Kidney (tissue), 22 donors: ENCODE measurements at places on chromosomes 7 and 10.

DNA sequence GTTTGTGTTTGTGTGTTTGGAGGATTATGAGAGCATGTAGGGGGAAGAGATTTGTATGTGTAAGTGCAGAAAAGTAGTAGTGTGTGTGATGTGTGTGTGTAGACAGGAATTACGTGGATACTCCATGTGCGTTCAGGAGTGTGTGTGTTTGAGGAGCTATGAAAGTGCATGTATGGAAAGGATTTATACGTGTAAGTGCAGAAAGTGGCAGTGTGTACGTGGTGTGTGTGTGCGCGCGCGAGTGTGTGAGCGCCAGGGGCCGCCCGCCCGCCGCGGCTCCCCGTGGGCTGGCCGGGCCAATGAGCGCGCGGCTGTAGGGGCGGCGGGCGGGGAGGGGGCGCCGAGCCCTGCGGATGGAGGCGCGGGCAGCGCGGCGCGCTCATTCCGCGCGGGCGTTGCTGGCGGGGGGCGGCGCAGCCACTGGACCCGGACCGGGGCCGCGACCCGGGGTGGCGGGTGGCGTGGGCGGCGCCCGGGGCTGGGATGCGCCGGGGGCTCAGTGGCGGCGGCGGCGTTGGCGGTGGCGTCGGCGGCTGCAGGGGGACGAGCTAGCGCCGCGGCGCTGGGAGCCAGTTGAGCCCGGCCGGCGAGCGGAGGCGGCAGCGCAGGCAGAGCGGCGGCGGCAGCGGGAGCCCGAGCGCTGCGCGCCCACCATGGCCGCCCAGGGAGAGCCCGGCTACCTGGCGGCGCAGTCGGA lies at the start of gene BICC1:
TSS of gene BICC1 (plus strand) at position 382 of the 697 bp plus-strand sequence. CDS start at position 654, 272 bp downstream.
- DNase-seq, result peak; percentile 91

- DNase-seq, result peak; percentile 28
Observed at GRCh38 chr7:39560408-39560807, 5.8 kb upstream of the YAE1 start.

- DNase-seq, result no peak
Observed at GRCh38 chr10:18260310-18260922, 120.2 kb downstream of the CACNB2 start.

GRCh38 chr7:17940951-17941431 lies 697 bp upstream of the SNX13 start:
- no peak for DNase-seq

- no peak for DNase-seq
Observed at GRCh38 chr10:125161707-125162119, 1.4 kb upstream of the CTBP2 start.
